ENCODE measurements at places on chromosomes 2 and 18. TPM values are rescaled to one million over a fixed set of nuclear protein-coding genes. Genes with fewer than 3 reads are reported as not detected.
A peak's percentile ranks its signal among the peaks of the same experiment; 100 is the strongest.

DNA sequence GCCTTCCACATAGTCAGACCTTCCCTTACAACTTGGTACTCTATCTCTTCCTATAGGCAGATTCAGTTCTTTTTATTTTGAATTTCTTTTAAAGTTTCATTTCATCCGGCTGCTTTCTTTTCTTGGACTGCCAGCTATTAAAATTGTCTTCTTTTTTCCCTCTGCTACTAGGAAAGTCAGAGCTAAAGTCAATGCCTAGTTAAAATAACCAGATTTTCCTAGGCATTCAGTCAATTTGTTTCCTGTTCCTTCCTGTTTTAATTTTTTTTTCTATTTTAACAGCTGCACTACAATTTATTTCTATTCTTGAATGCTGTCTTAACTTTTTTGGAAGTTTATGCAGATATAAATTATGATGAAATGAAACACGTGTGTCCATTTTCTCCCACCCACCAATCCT is 84.8 kb downstream of the EVA1A start:
- DNase-seq = no peak

REEP1 gene
- 36.3 TPM for total RNA-seq

DNA sequence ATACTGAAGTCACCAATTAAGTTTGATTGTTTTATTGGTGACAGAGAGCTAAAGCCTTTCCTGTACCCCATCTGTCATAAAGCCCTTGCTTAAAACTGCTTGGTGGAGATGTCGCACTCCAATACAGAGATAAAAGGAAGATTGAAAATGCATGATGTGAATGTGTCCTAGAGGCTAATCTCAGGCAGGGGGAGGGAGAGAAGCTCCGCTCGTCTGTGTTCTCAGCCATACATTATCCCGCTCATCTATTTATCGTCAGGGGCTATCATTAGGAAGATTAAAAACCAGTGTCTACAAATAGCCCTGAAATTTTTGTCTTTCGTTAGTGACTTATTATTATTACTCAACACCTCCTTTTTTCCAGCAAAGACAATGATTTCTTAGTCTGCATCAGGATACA is 110.3 kb downstream of the CMPK2 start:
- DNase-seq = no peak

DNA sequence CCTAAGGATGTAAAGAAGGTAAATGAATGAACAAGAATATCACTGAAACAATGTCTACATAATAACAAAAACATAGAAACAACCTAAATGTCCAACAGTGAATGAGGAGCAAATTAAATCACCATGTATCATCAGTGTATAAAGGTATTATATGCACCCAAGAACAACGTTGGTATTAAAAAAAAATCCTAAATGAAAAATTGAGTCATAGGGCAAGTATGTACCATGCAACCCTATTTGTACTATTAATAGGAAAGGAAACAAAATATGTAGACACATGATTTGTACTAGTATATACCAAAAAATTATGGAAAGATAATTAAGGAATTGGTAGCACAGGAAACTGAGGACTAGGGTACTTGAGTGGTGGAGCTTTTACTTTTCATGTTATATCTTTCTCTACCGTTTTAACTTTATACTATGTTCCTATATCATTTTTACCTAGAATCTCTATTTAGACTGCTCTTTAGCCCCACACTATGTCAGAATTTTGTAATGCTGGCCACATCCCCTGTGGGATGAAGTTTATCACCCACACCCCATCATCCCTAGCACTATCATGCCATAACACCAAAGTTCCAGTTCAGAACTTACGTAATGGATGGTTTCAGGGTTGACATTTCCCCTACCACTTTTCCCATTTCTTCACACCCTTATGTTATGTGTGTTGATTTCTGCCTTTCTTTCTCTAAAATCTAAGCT is 25.6 kb downstream of the IKZF2 start:
- DNase-seq = no peak

YWHAQ gene
- 226 TPM for total RNA-seq

DNA sequence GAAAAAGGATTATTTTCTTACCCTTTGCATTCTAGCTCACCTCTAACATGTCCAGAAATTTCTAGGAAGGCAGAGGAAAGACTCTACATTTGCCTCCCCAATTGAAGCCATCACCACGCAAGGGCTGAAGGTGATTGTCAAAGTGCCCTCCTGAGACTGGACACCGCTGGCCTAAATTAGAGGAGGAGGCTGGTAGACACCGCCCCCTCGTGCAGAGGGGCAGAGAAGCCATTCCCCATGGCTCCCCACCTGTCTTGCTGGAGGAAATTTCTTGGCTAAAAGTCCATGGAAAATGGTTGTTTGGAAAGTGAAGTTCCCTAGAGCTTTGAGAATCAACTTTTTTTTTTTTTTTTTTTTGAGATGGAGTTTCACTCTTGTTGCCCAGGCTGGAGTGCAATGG is 31.3 kb upstream of the CREB1 start:
- DNase-seq = no peak

GRCh38 chr2:61016392-61017002 is 1.0 kb upstream of the PEX13 start:
- DNase-seq = no peak

- DNase-seq = no peak
Observed at GRCh38 chr2:26299471-26300101, 46.4 kb upstream of the SELENOI start.

LIMS2 gene
- 248 TPM for total RNA-seq

DNA sequence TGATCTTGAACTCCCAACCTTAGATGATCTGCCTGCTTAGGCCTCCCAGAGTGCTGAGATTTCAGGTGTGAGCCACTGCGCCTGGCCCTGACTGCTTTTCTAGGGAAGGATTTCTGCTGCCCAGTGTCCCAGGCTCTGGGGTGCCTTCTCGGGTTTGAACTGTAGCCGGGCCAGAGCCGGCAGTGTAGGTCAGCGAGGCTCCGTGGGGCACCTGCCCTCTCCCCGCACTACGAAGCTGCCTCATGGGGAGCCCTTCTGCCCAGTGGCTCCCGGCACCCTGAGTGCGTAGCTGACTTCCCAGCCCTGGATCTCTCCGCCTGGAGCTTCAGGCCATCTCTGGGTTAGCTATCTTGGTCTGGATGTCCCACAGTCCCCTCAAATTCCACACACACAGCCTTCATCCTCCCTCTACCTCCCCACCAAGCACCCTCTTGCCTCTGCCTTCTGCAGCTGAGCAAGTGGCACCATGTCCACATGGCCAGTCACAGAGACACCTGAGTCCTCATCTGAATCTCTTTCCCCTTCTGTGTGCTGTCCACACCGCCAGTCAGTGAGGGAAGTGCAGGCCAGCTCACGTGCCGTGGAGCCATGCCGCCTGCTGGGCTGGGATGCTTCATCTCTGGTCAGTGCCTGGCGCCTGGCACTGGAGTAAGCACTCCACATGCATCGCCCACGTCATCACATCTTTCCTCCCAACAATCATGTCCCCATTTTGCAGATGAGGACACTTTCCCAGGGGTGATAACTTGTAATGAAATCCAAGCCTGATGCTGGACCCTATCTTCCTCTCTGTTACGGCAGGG is 69.2 kb downstream of the EDAR start:
- DNase-seq = no peak

DNA sequence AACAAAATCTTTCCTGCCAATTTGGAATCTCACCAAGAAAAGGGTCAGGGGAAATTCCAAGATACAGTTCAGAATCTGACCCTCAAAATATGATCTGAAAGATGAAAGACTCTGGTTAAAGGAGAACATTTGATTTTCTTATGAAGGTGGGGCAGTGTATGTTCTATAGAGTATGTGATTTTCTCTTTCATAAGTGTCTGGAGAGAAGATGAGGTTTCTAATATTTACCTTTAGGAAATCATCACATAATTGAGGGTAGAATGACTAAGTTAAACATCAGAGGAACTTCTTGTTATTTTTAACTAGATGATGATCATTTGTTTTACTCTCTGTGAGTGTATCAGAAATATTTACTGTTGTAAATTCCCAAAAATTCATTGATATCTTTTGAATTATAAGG is 27.8 kb upstream of the MBOAT2 start:
- no peak for DNase-seq

CCDC150 gene
- total RNA-seq = 1.6 TPM

MYO3B gene
- 0.32 TPM for total RNA-seq

DNA sequence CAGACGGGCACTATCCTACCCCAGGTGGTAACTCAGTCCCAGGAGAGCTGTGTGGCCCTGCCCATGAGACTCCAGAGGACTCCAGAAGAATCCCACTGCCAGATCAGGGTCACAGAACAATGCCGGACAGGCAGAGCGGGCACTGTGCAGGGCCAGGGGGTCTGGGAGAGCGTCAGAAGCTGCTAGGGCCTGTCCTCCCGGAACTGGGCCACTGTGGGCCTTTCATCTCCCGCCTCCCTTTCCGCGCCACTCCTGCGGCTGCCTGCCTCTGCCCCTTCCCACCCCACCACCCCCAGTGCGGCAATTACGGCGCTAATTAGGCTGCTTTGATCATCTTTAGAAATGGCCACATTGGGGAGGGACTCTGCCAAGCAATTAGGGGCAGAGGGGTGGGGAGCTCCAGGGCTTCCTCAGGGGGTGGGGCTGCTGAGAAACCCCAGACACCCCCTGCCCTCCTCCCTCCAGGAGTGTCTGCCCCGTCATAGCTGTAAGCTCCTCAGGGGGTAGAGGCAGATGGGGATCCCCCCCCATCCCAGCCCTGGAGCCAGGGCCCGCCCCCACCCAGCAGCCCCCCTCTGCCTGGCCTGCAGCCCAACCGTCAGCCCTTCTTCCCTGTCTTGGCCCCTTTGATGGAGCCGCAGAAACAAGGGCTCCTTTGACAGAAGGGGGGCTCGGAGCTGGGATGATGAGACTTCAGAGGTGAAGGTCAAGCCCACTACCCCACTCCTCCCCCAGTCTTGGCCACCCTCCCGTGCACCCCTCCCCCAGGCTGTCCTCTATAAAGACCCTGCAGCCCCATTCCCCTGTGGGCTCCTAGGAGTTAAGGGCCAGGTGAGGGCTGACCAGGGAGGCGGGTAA is at the start of gene PRSS56:
Gene PRSS56 (plus strand): TSS at position 808 of the 858 bp plus-strand sequence. CDS start 211 bp downstream, outside the sequence.
- DNase-seq = no peak

PLCL1 gene
- 14.8 TPM for total RNA-seq

DNA sequence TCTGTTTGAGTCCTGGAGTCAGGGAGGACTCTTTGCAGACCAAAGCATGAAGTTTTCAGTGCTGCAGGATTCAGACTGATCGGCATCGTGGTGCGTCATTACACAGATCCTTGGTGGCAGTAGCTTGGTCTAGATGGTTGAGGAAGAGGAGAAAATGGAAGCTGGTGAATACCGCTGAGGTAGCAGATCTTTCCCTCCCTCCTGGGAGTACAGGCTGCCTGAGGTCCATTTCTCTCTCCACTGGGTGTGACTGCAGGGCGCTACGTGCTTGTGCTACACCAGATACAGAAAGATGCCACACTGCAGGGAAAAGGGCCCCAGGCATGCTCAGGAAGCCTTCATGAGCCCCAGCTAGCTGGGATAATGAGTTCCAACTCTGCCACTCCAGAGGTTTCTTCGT is 3.3 kb upstream of the CNDP1 start:
- no peak for DNase-seq

- no peak for DNase-seq
Observed at GRCh38 chr2:18490901-18491300, 69.6 kb downstream of the RDH14 start.

CYTIP gene
- 10.0 TPM for total RNA-seq

UGT1A10 gene
- total RNA-seq = not detected

GRCh38 chr2:216665717-216666116 is 29.6 kb downstream of the IGFBP5 start:
- no peak for DNase-seq

- peak; percentile 66 for DNase-seq
Observed at GRCh38 chr2:241908686-241909420, 39.3 kb downstream of the RTP5 start.

COBLL1 gene
- total RNA-seq = 101 TPM

- no peak for DNase-seq
Observed at GRCh38 chr2:54366487-54367280, 89.4 kb upstream of the SPTBN1 start.

GRCh38 chr2:73110168-73111072 is 2.3 kb downstream of the RAB11FIP5 start:
- DNase-seq = no peak

TMEM150A gene
- 19.2 TPM for total RNA-seq

ALK gene
- 0.30 TPM for total RNA-seq

DNA sequence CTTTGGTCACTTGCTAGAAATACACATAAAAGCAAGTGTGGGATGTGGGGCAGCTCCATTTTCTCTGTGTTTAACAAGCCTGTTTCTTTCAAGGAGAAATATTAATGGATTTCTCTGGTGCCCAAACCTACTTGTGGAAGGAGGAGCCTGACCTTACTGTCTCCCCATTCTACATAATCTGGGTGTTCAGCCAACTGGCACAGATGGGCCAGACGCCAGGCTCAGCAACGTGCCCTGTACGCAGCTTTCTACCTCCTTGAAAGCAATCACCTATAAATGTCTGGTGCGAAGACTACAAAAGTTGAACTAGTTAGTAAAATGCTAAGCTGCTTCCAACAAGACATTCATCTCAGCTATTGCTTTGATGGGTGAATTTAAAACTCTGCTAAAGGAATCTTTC is 33.2 kb upstream of the MYO3B start:
- no peak for DNase-seq

ADCYAP1 gene
- 4.9 TPM for total RNA-seq

CYBRD1 gene
- 396 TPM for total RNA-seq

- no peak for DNase-seq
Observed at GRCh38 chr2:158049129-158049855, 52.4 kb upstream of the UPP2 start.

- no peak for DNase-seq
Observed at GRCh38 chr2:227617316-227618230, at the start of gene SCYGR4. SCYGR4 (plus strand) TSS chr2:227617498; CDS start chr2:227617498, 0 bp downstream.

Data from aorta (tissue), 5 donors.